Neural crest cell (in vitro differentiated cells): ENCODE measurements at places on chromosomes 7 and 10.

DNA sequence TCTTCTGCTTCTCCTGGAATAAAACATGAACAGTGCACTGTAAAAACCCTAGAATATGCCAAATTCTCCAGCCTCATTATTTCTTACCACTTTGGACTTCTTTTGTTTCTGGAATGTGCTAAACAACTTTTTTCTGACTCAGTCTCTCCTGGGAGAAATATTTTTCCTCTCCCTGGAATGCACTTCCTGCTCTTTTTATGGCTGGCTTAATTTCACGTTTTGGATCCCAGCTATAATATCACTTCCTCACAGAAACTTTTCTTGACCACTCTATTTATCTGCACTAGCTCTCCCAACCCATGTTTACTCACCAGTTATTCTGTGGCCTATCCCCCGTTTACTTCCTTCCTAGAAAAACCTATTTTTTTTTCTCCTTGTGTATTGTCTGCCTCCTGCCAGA is 26.7 kb downstream of the ABCB5 start:
- no peaks in the 10 kb centered on the region for H3K27me3 ChIP-seq
- H3K27ac ChIP-seq, result no peak overlapping the region
- H3K4me1 ChIP-seq, result no peaks in the 10 kb centered on the region
- no peaks in the 10 kb centered on the region for H3K36me3 ChIP-seq

GRCh38 chr7:2084781-2085505 is 147.8 kb downstream of the MAD1L1 start:
- peaks cover 27% of the 10 kb centered on the region for H3K4me1 ChIP-seq
- DNase-seq, result no peak
- no peaks in the 10 kb centered on the region for H3K36me3 ChIP-seq
- H3K27me3 ChIP-seq, result no peaks in the 10 kb centered on the region

GRCh38 chr10:95388539-95388938 is 97.7 kb upstream of the PDLIM1 start:
- no peak overlapping the region for H3K4me3 ChIP-seq
- H3K27me3 ChIP-seq, result no peaks in the 10 kb centered on the region
- H3K4me1 ChIP-seq, result peaks cover 42% of the 10 kb centered on the region
- no peaks in the 10 kb centered on the region for H3K36me3 ChIP-seq

- H3K4me3 ChIP-seq, result no peak overlapping the region
- no peak overlapping the region for H3K27ac ChIP-seq
- no peak for DNase-seq
Observed at GRCh38 chr10:59107147-59107546, 69.3 kb upstream of the PHYHIPL start.

GRCh38 chr7:12905671-12906070 is 218.2 kb downstream of the ARL4A start:
- no peaks in the 10 kb centered on the region for H3K36me3 ChIP-seq
- no peak for DNase-seq
- no peaks in the 10 kb centered on the region for H3K27me3 ChIP-seq
- H3K27ac ChIP-seq, result no peak overlapping the region

- H3K4me1 ChIP-seq, result peaks cover 24% of the 10 kb centered on the region
- DNase-seq, result no peak
- no peaks in the 10 kb centered on the region for H3K36me3 ChIP-seq
- peaks cover 6% of the 10 kb centered on the region for H3K27me3 ChIP-seq
- H3K4me3 ChIP-seq, result no peak overlapping the region
Observed at GRCh38 chr7:432256-432655, 87.4 kb downstream of the PDGFA start.

- peaks cover 12% of the 10 kb centered on the region for H3K4me1 ChIP-seq
- peak overlapping the region; percentile 19 for H3K4me3 ChIP-seq
- DNase-seq, result no peak
- peaks cover 2% of the 10 kb centered on the region for H3K36me3 ChIP-seq
Observed at GRCh38 chr7:128939861-128940410, 2.2 kb downstream of the IRF5 start.

GRCh38 chr7:9407816-9408215 is 974.4 kb downstream of the NXPH1 start:
- no peak overlapping the region for H3K27ac ChIP-seq
- DNase-seq, result no peak
- no peaks in the 10 kb centered on the region for H3K27me3 ChIP-seq

DNA sequence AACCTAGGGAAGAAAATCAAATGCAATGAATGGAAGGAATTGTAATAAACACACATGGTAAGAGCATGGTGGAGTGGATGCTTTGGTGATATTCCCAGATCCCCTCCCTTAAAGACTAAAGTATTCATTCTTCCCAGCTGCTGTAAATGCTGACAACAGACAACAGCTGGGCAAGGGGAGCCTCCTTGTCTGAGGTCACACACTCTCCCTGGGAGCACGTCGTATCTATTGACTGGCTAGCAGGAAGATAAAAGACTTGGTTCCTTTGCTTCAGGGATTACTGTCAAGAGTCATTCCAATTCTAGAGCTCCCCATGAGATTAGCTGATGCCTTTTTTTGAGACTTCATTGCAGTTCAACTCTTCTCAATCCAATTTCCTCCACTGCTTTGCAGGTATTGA is 443.5 kb upstream of the ETV1 start:
- no peak overlapping the region for H3K27ac ChIP-seq
- no peaks in the 10 kb centered on the region for H3K27me3 ChIP-seq
- H3K4me1 ChIP-seq, result peaks cover 21% of the 10 kb centered on the region
- DNase-seq, result no peak

- no peaks in the 10 kb centered on the region for H3K27me3 ChIP-seq
- no peak overlapping the region for H3K4me3 ChIP-seq
- DNase-seq, result no peak
Observed at GRCh38 chr7:84800846-84801245, 386.0 kb downstream of the SEMA3D start.

- no peak overlapping the region for H3K27ac ChIP-seq
- no peaks in the 10 kb centered on the region for H3K27me3 ChIP-seq
- H3K36me3 ChIP-seq, result no peaks in the 10 kb centered on the region
- no peak overlapping the region for H3K4me3 ChIP-seq
Observed at GRCh38 chr10:123522702-123523312, 143.3 kb upstream of the GPR26 start.

DNA sequence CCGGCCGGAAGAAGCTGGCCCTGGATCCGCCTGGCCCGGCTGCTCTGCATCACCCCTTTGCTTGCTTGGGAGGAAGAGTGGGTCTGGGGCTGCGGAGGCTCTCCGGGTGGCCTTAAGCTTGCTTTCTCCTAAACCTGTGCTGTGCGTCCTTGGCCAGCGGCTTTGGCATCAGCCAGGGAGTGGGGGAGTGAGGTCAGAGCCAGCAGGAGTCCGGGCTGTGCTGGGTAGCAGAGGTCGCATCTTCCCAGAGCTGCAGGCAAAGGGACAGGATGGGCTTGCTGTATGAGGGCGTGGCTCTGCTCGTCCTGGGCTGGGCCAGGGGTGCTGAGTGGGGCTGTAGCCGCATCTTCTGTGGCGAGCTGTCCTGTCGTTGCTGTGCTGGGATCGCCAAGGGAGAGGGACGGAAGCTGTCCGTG is 21.1 kb downstream of the BNIP3 start:
- no peaks in the 10 kb centered on the region for H3K27me3 ChIP-seq
- no peak overlapping the region for H3K27ac ChIP-seq
- H3K4me1 ChIP-seq, result no peaks in the 10 kb centered on the region
- no peak for DNase-seq
- peaks cover 21% of the 10 kb centered on the region for H3K36me3 ChIP-seq
- no peak overlapping the region for H3K4me3 ChIP-seq

DNA sequence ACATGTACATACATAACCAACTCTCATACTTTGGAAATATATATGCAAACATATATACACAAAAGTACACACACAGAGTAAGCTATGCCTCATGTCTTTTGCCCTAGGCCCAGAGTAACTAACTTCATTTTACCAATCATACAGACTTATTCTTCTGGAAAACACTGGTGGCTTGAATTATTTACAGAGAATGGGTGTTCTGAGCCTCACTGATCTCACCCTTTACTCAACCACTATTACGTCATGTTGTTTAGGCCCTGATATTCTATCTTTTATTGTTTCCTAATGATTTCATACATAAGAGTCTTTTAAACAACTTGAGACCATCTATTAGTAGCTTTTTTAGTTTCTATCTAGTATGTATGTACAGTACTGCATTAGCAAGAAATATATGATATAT is 43.0 kb downstream of the ANK3 start:
- H3K27ac ChIP-seq, result no peak overlapping the region
- H3K4me3 ChIP-seq, result no peak overlapping the region
- no peaks in the 10 kb centered on the region for H3K27me3 ChIP-seq
- no peaks in the 10 kb centered on the region for H3K36me3 ChIP-seq

- DNase-seq, result no peak
- H3K36me3 ChIP-seq, result no peaks in the 10 kb centered on the region
- no peak overlapping the region for H3K27ac ChIP-seq
- peaks cover 3% of the 10 kb centered on the region for H3K4me1 ChIP-seq
Observed at GRCh38 chr7:116331020-116331419, 120.7 kb downstream of the TES start.
